ENCODE measurements at places on chromosomes 1 and 21.

- DNase-seq, result no peak
Observed at GRCh38 chr1:44103270-44104131, 15.1 kb upstream of the KLF17 start.

DNA sequence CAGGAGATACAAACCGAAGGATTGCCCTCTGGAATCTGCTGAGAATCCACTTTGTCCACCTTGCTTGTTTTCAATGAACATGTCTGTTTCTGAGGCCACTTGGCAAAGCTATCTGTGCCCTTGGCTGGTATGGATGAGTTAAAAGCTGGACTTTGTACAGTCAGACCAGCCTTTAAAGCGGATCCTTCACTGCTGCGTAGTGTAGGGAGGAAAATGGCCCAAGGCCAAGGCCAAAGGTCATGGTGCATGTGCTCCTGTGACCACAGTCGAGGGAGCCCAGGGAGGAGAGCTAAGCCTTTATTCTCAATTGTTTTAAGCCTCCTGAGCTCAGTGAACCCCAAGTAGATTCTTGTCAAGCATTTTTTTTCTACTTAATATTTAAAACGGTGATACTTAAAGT is 37.0 kb downstream of the KCNJ15 start:
- no peak for DNase-seq

DNA sequence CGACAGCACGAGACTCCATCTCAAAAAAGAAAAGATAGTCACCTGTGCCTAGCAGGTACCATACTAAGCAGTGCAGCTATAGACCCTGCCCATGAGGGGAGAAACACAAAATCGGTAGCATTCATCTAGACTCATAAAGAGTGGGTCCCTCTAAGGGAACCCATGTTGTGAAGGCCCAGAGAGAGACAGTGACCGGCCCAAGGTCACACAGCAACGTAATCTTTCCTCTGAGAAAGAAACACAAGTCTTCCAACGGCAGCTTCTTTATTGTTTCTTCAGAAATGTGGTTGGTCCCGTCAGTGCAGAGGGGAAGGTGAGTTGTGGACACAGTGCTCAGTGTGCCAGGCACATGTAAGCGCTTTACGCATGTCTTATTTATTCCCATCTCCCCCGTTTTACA is 198.6 kb upstream of the TMEM51 start:
- no peak for DNase-seq

DNA sequence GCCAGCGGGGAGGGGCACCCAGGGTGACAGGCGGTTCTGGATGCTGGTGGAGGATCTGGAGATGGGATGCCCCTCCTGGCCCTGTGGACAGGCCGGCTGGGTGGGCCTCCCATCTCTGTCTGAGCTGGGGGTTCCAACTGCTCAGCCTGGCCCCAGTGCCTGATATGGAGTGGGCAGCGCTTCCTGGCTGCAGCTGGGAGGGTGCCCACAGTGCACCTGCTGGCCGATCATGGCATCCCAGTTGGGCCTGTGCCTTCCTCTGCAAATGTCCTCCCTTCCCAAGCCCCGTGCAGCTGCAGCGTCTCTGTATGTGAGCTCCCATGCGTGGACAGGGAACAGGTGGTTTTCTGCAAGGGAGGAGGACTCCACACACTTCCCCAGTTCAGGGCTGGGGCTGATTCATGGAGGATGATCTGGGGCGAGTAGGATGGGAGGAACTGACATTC is 2.1 kb downstream of the PFKL start:
- no peak for DNase-seq

GRCh38 chr1:207463021-207463420 is 8.9 kb downstream of the CR2 start:
- DNase-seq, result no peak

GRCh38 chr1:230148126-230148652 is 81.2 kb downstream of the GALNT2 start:
- DNase-seq, result no peak

- no peak for DNase-seq
Observed at GRCh38 chr1:57485643-57486042, 61.8 kb upstream of the DAB1 start.

GRCh38 chr1:52907068-52907811 is 14.3 kb downstream of the ECHDC2 start:
- no peak for DNase-seq

All from thymus (tissue), 14 donors.